Left lobe of liver (tissue), 2 donors: ENCODE measurements at places on chromosomes 5 and 9.

DNA sequence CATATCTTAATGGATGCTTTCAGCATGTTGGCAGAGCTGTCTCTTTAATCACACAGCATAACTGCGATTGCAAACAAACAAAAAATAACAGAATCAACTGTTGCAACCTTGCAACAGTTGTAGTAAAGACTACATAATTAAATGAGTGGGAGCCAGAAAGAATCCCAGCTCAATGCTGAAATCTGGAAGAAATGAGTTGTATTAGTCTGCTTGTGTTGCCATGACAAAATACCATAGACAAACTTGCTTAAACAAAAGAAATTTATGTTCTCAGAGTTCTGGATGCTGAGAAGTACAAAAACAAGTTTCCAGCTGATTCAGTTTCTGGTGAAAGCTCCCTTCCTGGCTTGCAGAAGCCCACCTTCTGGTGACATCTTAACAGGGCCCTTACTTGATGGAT lies 260.9 kb upstream of the TUSC1 start:
- no peak for DNase-seq

DNA sequence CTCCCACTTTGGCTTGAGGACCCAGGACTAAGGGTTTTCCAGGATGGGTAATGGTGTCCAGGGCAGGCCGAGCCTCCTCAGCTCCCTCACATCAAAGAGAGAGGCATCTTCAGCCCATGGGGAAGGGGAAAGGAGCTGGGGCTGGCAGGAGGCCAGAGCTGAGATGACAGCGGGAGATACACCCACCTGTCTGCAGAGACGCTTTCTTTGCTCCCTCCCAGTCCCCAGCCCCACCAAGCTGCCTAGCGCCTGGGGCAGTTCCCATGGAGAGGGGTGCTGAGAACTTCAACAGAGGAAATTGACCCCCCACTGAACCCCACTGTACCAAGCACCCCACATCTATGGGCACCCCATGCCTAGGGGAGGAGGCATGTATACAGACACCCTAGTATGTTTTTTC lies 10.6 kb downstream of the PCDH1 start:
- DNase-seq = no peak

GRCh38 chr5:57902095-57902494 lies 419.5 kb upstream of the ACTBL2 start:
- no peak for DNase-seq

- no peak for DNase-seq
These were observed 61.7 kb upstream of the PSD2 start for GRCh38 chr5:139733698-139734538.

DNA sequence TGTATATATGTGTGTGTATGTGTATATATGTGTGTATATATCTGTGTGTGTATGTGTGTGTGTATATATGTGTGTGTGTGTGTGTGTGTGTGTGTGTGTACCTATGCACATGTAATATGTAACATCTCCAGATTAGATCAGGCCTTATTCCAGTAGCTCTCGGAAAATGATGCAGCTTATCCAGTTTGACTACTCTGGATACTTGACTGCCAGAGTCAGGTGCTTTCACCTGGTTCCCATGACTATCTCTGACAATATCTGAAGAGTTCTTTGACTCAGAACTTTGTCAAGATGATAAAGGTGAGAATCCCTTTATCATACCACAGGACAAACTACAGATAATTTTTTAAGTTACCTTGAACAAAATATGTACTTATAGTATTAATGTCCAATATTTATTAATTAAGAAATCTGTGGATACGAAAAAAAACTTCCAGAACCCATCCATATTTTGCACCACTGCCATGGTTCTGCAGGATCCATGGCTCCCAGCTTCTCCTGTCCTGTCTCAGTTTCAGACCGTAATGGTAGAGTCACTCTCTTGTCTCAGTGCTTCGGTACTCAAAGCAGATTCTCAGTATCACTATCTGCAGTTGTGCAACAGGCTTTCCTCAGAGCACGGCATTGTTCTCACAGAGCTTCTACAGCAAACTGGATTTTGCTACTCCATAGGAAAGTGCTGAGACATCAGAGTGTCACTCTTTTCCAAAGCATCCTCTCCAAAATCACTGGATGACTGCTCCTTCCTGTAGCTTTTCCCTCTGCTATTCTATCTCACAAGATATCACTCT lies 164.4 kb upstream of the SLC12A2 start:
- DNase-seq = no peak
